Kidney epithelial cell (primary cell): ENCODE measurements at places on chromosomes 3 and 15. TPM values are rescaled to one million over a fixed set of nuclear protein-coding genes. Genes with fewer than 3 reads are reported as not detected.

DNA sequence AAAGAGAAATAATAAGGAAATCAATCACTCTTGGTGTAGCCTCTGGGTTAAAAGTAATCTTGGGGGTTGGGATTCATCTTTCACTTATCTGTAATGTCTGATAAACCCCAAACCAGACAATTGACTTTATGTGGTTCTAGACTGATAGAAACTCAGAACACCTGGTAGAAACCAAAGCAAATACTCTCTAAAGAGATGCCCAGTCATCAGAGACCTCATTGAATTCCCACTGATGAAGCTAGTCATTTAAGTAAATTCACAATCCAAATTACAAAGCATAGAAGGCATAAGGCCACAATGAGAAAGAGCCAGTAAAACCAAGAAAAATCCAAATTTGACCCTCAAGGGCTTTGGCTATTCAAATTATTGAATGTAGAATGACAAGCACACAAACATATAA is 250.6 kb downstream of the MBNL1 start:
- DNase-seq: no peak

GRCh38 chr15:75172284-75172820 is 29.3 kb upstream of the C15orf39 start:
- no peak for DNase-seq

- no peak for DNase-seq
Measured at GRCh38 chr3:1987980-1988379, 110.7 kb upstream of the CNTN4 start.

DNA sequence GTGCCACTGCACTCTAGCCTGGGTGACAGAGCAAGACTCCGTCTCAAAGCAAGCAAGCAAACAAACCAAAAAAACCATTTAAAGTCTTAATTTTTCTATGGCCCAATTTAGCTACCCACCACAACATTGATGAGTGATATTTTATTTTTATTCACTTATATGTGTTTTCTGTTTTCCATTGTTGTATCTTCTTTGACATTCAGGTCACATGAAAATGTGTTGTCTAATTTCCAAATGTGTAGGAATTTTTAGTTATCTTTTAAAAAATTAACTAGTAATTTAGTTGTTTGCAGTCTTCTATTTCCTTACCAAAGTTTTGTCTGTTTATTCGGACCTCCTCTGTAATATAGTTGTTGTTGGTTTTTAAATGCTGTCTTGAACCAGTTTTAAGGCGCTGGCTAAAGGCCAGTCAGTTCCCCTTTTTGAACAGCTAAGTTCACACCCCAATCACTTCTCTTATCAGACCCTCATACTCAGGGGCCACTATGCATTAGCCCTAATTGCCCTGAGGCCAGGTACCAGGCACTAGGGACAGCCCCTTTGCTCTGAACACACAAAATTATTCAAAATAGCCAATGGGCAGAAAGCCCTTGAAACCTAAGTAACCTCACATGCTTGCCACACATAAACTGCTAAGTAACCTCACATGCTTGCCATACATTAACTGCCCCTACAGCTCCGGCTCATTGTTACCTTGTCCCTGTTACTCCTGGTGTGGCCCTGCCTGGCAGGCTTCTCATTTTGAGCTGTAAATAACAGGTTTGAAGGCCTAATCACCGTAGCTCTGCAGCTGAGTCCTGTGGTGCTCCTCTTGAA is 4.3 kb upstream of the CCR4 start:
- DNase-seq: no peak

DNA sequence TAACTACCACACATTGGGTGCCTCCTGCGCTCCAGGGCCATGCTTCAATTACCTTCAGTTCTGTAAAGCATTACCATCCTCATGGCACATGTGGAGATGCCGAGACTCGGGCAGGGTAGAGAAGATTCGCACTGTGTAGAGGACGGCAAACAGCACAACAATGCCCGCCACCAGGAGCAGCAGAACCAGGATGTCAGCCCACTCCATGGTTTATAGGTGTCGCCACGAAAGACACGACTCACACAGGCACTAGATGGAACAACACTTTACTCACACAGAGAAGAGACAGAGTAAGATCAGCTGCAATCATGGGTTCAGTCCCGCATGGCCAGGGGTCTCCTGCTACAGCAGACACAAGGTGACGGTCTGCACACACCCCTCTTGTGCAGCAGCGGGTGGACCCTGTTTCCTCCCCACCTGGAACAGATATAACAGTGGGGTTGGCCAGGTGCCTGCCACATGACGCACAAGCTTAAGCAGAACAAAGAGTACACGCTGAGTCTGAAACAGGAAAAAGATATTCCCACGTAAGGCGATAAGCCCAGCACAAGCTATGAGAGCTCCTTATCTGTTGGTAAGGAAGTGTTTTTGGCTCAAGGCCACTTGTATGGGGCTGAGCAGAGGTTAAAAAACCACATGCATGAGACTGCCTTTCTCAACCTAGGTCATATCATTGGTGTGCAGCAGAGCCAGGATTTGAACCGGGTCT is 2.5 kb upstream of the TBC1D21 start:
- no peak for DNase-seq

DNA sequence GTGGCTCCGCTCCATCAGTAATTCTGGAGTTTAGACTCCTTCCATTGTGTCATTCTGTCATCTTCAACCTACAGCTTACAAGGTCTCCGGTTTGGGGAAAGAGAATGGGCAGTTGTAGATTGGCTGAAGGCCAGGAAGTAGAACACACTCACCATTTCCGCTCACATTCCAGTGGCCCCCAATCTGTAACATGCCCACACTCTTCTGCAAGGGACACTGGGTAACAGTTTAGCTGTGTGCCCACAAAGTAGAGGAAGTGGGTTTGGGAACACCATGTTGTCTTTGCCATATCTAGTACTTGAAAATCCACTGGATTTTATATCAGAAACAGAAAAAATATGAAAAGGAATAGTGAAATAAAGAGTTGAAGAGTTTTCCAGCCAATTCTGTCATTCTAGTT is 153.5 kb downstream of the SV2B start:
- DNase-seq: no peak

GRCh38 chr15:88651971-88652370 is 13.2 kb downstream of the ISG20 start:
- no peak for DNase-seq

GRCh38 chr3:14872706-14873105 is 53.9 kb downstream of the FGD5 start:
- DNase-seq: no peak

- DNase-seq: no peak
Measured at GRCh38 chr3:183193762-183194689, 31.5 kb upstream of the LAMP3 start.

DNA sequence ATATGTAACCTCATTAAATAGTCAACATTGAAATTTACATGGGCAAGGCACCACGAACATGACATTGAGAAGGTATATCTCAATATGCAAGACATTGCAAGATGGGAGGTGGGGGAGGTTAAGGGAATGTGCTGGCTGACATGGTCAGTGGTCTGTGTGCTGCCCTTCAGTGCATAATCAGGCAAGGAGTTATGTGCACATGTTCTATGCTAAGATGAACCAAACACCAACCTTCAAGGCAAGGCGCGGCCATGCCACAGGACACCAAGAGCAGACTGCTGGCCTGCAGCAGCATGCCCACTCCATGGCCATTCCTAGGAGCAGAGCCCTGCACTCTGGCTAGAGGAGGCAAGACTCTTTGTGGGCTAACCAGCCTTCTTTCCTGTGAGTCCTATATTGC is 40.9 kb upstream of the TSPAN3 start:
- no peak for DNase-seq

DNA sequence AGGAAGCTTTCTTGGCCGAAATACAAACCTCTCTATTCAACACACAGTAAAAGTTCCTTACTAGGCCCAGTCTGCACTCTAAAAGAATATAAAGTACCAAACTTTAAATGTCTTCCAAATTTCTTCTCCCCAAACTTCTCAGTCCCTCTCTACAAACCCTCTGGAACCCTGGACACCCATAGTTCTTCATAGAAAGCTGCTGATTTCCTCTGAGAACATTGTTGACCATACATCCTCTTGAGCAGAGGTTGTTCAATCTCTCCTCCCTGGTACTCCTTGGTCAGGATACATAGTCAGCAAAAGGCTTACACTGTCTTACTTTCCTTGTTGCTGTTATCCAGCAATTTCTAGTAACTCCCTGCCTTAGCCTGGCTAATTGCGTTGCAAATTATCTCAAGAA is 3.1 kb upstream of the ACAP2 start:
- no peak for DNase-seq

GRCh38 chr3:94172695-94173310 is 109.9 kb downstream of the NSUN3 start:
- no peak for DNase-seq

GRCh38 chr15:82881747-82882146 is 70.8 kb downstream of the HOMER2 start:
- DNase-seq: no peak

- no peak for DNase-seq
Measured at GRCh38 chr15:81548365-81549130, 174.5 kb upstream of the TMC3 start.

DNA sequence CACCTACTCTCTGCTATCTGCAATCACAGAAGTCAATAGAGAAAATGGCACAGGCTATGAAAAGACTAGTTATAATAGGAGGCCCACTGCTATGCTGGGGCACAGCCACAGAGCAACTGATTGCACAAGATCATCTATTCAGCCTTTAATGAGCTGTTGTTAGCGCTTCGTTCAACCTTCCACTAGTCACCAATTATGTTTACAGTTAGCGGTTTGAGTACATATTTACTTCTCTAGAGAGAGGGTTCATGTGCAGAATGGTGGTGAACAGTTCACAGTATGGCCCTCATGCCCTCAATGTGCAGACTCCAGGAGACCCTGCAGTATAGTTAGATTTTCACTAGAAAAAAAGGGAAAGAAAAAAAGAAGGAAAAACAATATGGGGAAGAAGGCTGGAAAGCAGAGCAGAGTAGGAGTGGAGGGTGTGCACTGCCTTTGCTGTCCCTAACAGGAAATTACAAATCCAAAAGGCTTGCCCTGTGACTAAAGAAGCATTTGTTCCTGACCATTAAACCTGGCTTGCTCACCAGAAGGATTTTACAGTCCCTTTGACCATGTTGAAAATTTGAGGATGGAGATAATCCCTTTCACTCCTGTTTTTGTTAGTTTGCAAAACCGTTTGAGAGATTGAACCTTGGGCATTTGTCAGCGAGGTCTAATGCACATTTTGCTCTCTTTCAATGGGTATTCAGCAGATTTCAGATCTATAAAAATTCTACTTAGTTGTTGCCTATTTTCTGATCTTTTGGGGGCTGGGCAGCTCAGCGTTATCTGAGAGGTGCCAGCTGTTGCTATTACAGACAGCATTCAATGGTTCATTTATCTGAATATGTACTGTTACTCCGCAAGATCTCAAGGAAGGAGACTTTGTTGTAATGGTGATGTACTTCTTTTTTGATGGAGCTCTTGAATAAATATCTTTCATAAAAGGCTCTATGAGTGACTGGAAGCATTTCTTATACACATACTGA is 296.1 kb downstream of the LSAMP start:
- DNase-seq: peak; percentile 60

GRCh38 chr3:149497966-149498670 is 23.6 kb downstream of the TM4SF4 start:
- DNase-seq: no peak

DNA sequence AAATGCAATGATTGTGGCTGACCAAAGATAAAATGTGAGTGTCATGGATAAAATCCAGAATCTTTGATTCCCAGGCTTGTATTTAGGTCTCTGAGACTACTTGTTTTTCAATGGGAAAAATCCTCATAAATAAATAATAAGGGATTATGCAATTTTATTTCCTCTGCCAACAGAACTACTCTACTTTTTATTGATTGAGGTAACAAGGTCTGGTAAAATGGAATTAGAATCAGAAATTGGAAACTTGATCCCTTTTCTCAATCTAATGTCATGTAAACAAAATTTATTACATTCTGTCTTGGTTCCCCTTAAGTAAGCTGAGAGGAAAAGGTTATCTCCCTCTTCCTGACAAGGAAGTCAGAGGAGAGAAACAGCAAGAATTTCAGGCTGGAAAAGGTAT is 48.3 kb upstream of the CCDC50 start:
- no peak for DNase-seq

Gene CP
- 0.07 TPM in 1 of 2 replicates, not detected in the other for total RNA-seq

Gene FEM1B
- total RNA-seq: 37.6 and 41.3 TPM in 2 replicates

Gene HRG
- 0.13 and 0.14 TPM in 2 replicates for total RNA-seq

Gene PATL2
- total RNA-seq: 0.33 TPM in 1 of 2 replicates, not detected in the other

Gene PARP14
- 46.9 and 48.9 TPM in 2 replicates for total RNA-seq

Gene MAP6D1
- total RNA-seq: 3.3 and 3.4 TPM in 2 replicates

Gene EXD1
- total RNA-seq: 0.17 TPM in 1 of 2 replicates, not detected in the other

Gene COL8A1
- total RNA-seq: 24.4 TPM in 2 replicates

Gene ANKUB1
- total RNA-seq: not detected in 2 replicates

Gene COL7A1
- 337 and 348 TPM in 2 replicates for total RNA-seq

Gene GXYLT2
- 7.4 and 9.3 TPM in 2 replicates for total RNA-seq
